IPS DF 19.7 (cell line): ENCODE measurements at places on chromosomes 6 and 20.

DNA sequence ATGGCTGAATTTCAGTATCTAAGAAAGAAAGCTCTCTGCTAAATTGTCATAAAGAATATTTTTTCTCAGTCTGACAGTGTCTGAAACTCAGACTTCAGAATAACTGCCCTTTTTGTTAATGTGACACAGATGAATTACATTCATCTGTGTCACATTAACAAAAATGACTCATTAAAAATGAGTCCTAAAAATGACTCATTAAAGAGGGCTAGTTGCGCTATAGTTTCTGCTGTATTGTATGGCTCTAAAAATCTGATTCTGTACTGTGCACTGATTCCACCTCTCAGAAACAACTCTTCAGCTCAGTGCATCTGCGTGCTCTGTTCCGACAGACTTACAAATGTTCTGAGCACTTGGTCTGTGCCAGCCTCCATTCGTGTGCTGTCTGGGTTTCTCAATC, 15.0 kb downstream of the RNF114 start:
- no peak for DNase-seq

DNA sequence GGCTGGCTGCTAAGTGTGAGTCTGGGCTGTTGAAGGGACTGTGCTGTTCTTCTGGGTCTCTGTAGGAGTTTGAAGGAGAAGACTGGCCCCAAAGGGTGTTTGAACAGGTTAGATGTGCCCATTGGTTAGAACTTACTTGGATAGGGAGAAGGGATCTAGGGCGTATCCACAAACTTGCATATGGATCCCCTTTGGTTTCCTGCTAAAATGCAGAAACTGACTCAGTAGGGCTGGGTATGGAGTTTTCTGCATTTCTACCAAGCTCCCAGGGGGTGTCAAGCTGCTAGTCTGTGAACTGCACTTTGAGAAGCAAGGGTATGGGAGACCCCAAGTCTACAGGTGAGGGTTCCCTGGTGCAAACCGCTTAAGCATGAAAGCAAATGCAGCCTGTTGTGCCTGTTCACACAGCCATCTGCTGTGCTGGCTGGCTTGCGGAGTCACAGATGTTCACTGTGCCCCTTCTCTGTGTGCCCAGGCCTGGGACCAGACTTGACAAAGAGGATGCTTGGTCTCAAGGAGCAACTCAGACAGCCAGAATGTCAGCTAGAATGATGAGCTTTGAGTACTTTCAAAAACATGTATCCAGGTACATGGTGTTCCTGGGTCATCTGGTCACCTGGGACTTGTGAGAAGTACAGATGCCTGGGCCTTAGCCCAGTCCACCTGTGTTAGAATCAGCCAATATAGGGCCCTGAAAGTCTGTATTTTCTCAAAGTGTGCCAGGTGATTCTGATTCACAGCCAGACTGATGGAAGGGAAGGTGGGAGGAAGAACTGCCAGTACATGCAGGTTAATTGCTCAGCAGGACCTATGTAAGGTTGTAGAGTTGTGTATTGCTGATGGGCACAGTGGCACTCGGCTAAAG, 7.4 kb downstream of the PPP1R16B start:
- no peak for DNase-seq

GRCh38 chr6:49142421-49143151, 320.5 kb downstream of the MMUT start:
- no peak for DNase-seq

DNA sequence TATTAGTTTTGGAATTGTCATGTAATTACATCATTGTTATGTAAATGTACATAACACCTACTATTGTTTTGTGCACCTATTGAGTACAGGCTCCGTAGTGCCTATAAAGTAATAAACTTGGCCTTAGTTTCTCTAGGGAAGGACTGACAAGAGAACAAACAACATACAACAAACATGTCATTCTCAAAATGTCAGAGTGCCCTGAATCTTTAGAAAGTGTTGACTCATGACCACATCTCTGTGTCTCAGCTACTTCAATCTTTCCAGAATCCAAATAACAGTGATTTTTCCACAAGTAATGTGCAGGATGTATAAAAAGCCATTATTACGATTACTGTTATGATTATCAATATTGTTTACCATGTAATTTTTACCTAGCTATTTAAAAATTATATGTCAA, 17.2 kb downstream of the LAMP5 start:
- no peak for DNase-seq
